ENCODE measurements at places on chromosomes 4 and X.
A peak's percentile ranks its signal among the peaks of the same experiment; 100 is the strongest.

DNA sequence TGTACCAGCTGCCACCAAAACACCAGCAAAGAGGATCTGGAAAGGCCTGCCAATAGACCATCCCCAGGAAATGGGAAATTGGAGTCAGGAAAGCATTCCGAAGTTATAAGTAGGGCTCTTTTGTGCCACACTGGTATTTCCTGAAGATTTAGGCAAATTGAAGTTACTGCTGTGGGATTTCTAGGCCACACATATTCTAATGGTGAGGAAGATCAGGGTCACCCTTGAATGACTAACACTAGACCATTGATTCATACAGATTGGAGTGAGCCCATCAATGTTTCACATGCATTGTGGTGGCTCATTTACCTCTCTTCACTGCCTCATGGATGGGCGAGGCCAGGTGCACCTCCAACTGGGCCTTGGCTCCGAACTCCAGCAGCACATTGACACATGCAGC, 22.6 kb downstream of the ASB11 start:
- DNase-seq: no peak

- DNase-seq: no peak
Observed at GRCh38 chrX:150226223-150226965, 136.7 kb upstream of the MAMLD1 start.

- no peak for DNase-seq
Observed at GRCh38 chr4:122623637-122624166, 2.8 kb upstream of the IL21 start.

DNA sequence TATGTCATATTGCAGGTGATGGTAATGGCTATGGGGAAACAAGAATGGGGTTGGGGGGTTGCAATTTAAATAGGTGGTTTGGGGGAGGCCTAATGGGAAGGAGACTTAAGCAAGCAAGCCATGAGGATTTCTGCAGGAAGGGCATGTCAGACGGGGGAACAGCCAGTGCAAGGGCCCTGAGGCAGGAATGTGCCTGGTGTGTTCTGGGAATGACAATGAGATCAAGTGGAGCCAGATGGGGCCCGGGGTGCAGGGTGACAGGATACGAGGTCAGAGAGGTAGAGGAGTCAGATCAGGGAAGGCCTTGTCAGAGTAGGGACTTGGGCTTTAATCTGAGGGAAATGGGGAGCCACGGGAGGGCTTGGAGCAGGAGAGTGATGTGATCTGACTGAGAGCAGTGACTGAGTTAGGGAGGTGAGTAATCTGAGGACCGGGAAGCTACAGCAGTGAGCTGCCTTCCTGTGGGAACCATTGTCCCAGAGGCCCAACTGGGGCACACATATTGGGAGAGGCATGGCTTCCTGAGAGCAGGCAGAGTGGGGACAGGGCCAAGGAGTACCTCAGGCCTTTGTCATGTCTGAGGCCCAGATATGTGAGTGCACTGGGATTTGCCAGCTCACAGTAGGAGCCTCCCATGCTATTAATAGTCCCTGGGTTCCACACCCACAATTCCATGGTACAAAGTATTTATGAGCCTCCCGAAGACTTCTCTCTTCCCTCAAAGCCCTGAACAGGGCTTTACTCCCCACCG, 139.8 kb downstream of the BCOR start:
- no peak for DNase-seq

DNA sequence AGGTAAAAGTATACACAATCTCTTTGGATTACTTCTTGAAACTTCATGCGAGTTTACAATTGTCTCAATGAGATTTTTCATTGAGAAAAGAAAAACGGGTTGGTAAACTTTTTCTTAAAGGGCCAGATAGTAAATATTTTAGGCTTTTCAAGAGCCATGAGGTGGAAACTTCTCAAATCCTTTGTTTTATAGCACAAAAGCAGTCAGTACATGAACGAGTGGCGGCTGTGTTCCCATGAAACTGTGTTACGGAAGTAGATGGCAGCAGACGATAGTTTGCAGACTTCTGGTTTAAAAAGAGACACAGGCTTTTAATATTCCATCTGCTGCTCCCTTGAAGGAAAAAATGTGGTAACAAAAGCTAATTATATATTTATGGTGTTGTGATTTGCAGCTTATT, 332.0 kb downstream of the TENM3 start:
- DNase-seq: no peak

- no peak for DNase-seq
Observed at GRCh38 chr4:151614561-151614960, 146.2 kb downstream of the GATB start.

DNA sequence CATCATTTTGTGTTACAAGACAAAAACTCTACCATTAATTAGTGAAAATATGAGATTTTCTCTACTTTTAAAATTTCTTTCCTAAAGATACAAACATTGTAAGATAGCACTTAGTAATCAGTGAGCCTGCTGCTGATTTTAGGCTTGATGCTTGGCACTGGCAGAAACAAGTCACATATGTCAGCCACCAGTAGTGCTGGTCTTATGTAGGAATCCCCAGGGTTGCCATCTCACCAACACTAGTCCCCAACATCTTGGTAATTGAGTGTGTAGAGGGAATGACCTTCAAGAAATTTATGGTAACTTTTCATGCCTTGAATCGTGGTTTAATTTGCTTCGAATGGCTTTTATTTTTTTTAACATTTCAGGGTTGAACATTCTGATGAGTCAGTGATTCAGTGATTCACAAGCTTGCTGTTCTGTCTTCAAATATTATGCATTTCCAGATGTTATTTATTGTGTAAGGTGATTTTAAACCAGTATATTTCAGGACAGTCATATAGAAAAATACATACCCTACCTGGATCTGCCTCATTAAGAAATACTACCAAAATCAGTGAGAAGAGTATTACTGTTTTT, 11.9 kb downstream of the EXOC1 start:
- no peak for DNase-seq

GRCh38 chrX:44667771-44668170, 125.1 kb upstream of the FUNDC1 start:
- no peak for DNase-seq

DNA sequence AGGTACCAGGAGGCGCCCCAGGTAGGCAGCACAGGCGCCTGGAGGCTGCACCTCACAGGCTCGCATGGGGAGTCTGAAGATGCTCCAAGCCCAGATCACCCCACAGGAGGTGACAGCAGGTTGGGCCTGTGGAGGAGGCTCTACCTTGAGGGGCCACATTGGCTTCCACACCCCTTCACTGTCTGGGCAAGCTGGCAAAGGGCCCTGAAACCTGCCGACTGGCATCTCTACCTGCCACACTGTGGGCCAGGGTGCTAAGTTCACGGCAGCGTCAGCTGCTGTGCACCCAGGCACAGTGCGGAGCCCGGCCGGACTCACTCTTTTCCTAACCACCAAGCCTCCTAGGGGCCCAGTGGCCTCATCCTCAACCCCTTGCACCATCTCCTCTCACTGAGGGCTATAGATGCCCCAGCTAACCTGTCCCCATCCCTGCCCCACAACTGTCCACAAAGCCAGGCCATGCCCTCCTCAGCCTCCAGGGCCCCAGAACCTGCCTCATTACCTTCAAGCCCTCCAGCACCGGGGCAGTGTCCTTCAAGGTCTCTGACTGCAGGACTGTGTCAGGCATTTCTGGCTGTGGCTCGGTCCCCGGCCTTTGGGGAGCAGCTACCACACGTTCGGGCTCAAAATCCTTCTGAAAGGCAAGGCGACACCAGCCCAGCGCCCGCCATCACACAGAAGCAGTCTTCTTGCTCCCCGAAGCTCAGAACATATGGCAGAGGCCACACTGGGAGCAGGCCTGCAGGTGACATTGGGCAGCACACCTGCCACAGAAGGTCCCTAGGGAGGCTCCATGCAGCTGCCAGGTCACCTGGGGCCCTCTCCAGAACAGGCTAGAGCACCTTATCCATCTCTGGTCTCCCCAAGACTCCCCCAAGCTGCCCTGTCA, 28.8 kb downstream of the FGFR3 start:
- DNase-seq: no peak

GRCh38 chr4:1274871-1275270, 14.8 kb upstream of the MAEA start:
- no peak for DNase-seq

DNA sequence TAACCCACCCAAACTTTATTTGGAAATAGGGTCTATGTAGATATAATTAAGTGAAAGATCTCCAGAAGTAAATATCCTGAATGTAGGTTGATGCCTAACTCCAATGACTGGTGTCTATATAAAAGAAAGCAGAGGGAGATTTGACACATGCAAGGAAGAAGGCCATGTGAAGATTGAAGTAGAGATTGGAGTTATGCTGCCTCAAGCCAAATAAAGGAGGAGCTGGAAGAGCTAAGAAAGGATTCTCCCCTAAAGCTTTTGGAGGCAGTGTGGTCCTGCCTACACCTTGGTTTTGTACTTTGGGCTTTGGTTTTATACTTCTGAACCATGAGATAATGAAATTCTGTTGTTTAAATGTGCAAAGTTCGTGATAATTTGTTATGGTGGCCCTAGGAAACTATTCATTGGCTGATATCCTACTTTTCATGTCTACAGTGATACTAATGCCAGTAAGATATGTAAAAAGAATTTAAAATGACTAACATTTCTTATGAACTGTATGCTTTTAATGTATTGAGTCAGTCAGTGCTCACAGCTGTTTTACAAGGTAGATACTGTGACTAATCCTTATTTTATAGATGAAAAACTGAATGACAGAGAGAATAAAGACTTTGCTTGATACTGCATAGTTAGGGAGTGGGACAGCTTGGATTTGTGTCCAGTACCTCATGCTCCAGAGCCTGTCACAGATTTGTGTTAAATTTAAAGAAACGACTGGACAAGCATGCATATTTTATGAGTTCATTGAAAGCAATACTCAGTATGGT, 5.9 kb upstream of the RAB40AL start:
- no peak for DNase-seq

DNA sequence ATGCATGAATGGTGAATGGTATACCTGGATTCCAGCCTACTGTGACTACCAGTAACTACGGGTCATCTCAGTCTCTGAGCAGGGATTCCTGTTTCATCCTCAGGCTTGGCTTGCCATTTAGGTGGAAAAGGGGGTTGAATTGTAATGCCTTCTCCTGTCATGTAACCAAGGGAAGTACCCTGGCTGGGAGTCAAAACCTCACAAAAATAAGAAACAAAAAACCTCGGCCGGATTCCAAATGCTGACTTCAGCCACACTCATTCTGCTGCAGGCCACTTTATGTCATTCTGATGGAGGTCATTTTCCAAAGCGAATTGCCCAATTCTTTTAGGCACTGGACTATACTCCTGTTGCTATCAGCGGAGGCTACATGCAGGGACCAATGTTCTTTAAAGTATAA, 324.7 kb downstream of the LDB2 start:
- no peak for DNase-seq

- no peak for DNase-seq
Observed at GRCh38 chrX:16130707-16131106, 7.3 kb downstream of the GRPR start.

GRCh38 chrX:154594491-154594890, 9.6 kb downstream of the CTAG1A start:
- no peak for DNase-seq

DNA sequence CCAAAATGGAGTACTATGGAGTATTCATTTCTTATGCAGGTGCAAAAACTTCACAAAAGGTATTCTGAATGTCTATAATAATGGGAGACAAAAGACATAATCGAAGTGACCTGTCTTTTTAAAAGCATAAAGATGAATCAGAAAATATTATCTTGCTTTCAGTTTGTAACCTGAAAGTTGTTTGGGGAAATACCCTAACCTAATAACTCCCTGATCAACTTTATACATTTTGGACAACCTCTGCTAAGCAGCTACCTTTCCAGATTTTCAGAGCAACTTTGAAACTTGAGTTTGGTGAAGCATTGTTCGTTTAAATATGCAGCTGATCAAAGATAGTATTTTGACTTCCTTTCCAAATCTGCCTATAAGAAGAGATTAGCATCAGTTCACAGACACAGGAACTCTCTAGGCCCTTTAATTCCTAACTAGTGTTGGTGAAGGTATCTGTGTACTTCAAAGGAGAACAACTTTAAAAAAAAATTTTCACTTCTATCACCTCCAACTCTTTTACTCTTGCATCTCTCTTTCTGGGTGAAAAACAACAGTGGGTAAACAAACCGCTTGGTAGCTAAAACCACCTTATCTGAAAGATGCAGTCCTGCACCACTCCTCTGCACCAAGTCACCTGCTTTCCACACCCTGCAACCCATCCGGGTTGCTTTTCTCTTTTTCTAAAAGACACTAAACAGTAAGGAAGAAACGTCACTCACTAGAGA, 26.5 kb downstream of the CD40LG start:
- DNase-seq: peak; percentile 61

DNA sequence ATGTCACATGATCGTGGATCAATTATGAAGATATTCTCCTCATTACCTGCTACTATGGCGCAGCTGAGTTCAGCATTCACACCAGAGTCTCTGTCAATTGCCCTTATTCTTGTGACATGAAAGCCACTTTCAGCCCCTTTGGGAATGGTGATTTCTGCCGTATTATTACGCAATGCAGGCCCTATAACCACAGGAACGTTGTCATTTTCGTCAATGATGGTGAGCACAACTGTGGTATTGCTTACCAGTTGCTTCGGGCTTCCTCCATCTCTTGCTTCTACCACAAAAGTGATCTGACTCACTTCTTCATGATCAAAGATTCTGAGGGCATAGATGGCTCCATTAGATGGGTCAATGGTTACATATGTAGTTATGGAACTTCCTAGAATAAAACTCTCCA, 2.1 kb downstream of the PCDH18 start:
- no peak for DNase-seq

- no peak for DNase-seq
Observed at GRCh38 chrX:86051741-86052140, 4.4 kb upstream of the CHM start.

GRCh38 chrX:153909980-153910360, 5.5 kb downstream of the AVPR2 start:
- DNase-seq: no peak

DNA sequence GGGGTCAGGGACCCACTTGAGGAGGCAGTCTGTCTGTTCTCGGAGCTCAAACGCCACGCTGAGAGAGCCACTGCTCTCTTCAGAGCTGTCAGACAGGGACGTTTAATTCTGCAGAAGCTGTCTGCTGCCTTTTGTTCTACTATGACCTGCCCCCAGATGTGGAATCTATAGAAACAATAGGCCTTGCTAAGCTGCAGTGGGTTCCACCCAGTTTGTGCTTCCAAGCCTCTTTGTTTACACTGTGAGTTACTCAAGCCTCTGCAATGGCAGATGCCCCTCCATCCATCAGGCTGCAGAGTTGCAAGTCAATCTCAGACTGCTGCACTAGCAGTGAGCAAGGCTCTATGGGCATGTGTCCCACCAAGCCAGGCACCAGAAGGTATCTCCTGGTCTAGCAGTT, 158.1 kb downstream of the DTHD1 start:
- no peak for DNase-seq

- no peak for DNase-seq
Observed at GRCh38 chr4:997375-998071, 4.3 kb upstream of the SLC26A1 start.
